Hindlimb muscle (tissue), 1 donor: ENCODE measurements at places on chromosomes 3 and 15.

DNA sequence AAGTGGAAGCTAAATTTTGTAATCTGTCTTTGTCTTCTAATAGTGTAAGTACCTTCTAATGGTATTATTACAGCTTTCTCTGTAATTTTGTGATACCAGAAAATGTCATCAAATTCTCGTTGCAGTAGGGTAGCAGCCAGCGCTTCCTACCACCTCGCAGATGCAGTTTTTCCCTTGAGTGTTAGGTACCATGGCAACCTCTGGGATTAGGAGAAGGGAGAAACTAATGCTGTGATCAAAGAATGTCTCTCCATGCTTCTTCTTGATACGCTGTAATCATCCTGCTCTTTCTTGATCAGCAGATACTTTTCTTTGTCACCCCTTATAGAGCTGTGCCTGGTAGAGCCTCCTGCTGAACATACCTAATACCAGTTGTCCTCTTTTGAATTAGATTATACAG, 27.7 kb downstream of the SRP14 start:
- DNase-seq, result no peak

GRCh38 chr3:55159016-55159415, 231.2 kb upstream of the LRTM1 start:
- no peak for DNase-seq

GRCh38 chr3:29083081-29083480, 197.8 kb upstream of the RBMS3 start:
- no peak for DNase-seq

- DNase-seq, result no peak
These were observed 51.7 kb downstream of the CLDN11 start for GRCh38 chr3:170470063-170471016.

GRCh38 chr3:150271591-150271960, 136.5 kb upstream of the TSC22D2 start:
- no peak for DNase-seq

- no peak for DNase-seq
These were observed 7.7 kb downstream of the ALDH1A3 start for GRCh38 chr15:100887211-100887913.

- no peak for DNase-seq
These were observed 73.4 kb downstream of the BLM start for GRCh38 chr15:90790561-90790960.

GRCh38 chr15:73322665-73323373, 45.9 kb downstream of the HCN4 start:
- no peak for DNase-seq

DNA sequence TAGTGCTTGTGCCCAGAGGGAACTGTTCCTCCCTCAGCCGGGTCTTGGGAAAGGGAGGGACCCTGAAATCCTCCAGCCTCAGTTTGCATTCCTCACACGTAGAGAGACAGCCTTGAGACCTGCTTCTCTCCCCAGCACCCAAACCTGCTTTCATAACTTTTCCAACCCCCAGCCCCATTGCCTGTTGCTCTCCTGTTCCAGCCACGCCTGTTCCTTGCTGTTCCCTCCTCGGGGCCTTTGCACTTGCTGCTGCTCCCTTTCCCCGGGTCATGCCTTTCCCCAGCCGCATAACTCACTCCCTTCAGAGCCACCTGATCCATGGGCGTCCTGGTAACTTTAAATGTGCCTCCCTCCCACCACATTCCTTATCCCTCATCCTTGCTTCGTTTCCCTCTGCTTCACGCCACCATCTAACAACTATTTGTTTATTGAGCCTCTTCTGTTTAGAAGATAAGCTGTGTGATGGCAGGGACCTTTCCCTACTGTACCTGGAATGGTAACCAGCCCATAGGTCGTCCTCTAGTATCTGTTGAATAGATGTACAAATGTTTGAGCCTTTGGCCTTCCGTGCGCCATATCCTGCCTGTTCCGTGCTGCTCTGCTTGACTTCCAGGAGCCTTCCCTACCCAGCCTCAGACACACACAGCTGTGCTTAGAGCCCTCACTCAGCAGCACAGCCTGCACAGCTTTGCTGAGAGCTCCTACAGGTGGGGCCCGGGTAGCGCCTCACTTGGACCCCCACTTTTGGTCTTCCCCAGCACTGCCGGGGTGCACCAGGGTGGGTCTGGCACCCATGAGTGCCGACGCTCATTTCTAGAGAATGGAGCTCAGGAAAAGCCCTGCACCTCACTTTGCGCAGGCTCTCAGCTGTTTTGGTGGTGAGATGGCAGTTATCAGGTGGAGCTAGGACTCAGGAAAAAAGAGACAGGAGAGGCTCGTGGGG, 60.2 kb downstream of the SCN5A start:
- DNase-seq, result no peak

DNA sequence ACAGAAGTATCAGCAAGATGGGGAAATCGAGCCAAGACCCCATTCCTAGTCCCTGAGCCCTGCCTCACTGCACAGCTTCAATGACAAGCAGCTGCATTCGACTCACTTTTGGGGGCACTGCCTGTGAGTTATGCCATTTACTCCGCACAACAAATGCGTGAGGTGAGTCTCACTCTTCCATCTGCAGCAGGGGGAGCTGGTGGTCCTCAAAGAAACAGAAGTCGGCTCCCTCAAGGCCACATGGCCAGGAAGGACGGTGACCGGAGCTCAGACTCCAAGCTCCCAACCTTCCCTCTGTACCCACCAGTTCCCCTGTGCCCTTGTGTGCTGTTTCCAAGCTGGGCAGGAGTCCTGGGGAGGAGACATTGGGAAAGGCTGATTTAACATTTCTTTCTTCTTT, 127.7 kb upstream of the IQSEC1 start:
- no peak for DNase-seq
